ENCODE measurements at places on chromosomes 4 and X.

- DNase-seq, result peak; percentile 52
These were observed 56.6 kb upstream of the TMEM184C start for GRCh38 chr4:147560625-147561024.

- no peak for DNase-seq
These were observed 185.3 kb downstream of the MID1IP1 start for GRCh38 chrX:38986586-38986985.

GRCh38 chrX:12118134-12118533 is 20.1 kb upstream of the FRMPD4 start:
- peak; percentile 67 for DNase-seq

DNA sequence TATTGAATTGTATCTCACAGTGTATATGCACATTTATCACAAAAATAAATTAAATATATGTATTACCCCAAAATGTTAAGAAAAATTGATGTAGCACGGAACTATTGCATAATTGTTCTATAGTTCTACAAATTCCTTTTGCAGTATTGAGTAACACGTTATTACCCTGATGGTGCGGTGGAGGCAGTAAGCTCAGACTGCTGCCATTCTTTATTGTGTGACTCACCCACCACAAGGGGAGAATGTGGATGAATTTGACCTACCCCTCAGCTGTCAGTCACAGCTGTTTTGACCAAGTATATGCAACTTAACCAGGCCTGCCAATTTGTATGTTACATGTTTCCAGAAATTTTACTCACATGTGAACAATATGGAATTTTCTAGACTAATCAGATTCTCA is 506.6 kb downstream of the SH3BGRL start:
- no peak for DNase-seq

DNA sequence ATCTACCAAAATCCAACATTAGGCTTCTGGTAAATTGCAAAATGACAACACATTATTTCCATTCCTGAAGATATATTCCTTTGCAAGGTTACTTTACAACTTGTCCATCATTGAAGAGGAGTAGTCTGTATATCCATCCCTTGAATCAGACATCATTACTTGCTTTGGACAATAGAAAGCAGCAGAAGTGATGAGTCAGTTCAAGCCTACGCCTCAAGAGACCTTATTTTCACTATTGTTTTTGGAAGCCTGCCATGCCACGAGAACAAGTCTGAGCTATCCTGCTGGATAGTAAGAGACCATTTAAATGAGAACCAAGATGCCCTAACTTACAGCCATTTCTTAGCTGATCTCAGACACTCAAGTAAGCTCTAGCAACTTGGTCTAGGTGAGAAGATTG is 246.0 kb upstream of the HHIP start:
- DNase-seq, result peak; percentile 68

DNA sequence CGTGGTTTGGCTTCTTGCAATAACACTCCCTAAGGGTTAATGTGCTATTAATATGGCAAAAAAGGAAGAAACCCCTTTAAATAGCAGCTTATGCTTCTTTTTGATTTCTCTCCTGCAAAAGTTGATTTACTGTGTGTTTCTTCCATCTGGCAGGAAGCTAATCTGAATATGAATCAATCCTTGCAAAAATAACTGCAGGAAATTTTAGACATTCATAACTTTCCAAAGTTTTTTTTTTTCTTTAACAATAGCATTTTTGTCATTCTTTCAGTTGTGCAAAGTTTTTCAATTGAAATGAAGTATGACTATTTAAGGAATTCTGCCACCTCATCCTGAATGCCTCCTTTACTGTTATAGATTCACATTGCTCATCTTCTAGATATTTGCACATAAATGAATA is 115.6 kb downstream of the SPANXA1 start:
- peak; percentile 74 for DNase-seq

DNA sequence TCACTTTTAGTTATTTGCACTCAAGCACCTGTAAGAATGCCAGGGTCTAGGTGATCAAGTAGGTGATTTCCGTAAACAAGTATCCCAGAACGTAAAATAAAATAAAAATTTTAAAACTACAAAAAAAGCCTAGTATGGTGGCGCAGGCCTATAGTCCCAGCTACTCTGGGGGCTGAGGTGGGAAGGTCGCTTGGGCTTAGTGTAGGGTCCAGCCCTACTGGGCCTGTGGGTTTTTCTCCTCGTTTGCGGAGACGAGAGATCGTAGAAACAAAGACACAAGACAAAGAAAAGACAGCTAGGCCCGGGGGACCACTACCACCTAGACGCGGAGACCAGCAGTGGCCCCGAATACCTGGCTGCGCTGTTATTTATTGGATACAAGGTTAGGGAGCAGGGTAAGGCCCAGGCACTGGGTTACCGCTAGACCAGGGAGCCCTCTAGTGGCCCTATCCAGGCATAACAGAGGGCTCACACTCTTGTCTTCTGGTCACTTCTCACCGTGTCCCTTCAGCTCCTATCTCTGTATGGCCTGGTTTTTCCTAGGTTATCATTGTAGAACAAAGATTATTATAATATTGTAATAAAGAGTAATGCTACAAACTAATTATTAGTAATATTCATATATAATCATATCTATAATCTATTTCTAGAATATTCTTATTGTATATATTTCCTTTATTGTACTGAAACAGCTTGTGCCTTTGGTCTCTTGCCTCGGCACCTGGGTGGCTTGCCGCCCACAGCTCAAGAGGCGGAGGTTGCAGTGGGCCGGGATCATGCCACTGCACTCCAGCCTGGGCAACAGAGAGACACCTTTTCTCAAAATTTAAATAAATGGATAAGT is 38.4 kb downstream of the SAGE1 start:
- peak; percentile 40 for DNase-seq

GRCh38 chrX:43551590-43551989 is 104.5 kb upstream of the MAOA start:
- no peak for DNase-seq

- no peak for DNase-seq
These were observed 148.8 kb downstream of the APBB2 start for GRCh38 chr4:41065434-41066006.

DNA sequence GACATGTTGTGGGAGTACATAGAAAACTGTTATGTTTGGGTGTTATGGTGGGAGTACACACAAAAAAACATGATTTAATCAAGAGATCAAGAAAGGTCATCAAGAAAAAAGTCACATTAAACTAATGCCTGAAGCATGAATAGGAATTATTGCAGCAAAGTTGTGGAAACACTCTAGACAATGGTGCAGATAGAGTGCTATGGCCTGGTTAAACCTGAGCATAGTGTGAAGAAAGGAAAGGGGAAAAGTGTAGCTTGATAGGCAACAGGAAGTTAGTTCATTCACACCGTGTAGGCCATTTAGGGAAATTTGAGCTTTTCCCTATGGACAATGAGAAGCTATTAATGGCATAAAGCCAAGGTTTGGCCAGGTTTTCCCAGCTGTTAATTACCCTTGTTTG is 162.1 kb upstream of the EMCN start:
- DNase-seq, result no peak

- no peak for DNase-seq
These were observed 18.6 kb downstream of the PI4K2B start for GRCh38 chr4:25252230-25253070.

- DNase-seq, result no peak
These were observed 47.5 kb upstream of the SCRG1 start for GRCh38 chr4:173446416-173446815.

GRCh38 chr4:140130677-140131076 is 23.3 kb downstream of the MAML3 start:
- DNase-seq, result peak; percentile 51

DNA sequence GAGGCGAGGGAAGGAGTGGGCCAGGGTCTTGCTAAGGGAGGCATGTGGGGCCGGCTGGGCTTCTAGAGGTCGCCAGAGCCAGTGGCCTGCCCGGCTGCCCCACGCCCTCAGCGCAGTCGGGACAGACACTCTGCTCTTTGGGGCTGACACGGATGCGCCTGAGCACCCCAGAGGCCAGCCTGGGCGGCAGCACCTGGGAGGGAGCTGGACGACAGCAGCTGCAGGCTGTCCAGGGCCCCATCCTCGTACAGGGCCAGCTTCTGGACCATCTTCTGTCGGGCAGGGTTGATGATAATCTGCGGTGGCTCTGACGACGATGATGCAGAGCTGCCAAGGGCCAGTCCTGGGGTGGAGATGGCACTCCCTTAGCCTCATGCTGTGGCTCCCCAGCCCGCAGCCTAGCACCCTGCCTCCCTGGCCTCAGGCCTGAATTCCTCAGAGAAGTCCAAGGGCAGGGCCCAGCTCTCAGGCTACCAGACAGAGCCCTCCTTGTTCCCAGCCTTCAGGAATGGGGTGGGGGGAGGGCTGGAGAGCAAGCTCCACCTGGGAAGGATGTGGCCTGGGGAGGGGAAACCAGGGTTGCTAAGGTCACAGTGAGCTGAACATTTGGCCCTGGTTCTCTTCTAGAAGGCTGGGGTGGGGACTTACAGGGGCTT is 7.2 kb downstream of the IRAK1 start:
- no peak for DNase-seq

DNA sequence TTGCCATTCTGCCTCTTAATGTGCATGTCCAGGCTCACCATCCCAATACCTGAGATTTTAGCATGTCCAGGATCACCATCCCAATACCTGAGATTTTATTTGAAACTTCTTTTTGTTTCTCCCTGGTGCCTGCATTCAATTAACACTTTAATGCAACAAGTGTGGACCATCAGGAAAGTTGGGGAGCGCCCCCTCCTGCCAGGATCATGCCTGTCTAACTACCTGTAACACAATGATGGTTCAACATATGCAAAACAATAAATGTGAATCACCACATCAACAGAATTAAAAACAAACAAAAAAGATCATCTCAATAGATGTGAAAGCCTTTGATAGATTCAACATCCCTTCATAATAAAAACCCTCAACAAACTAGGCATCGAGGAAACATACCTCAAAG is 1359.5 kb upstream of the DIAPH2 start:
- DNase-seq, result no peak

GRCh38 chrX:16869393-16870094 is 618 bp downstream of the RBBP7 start:
- peak; percentile 48 for DNase-seq

DNA sequence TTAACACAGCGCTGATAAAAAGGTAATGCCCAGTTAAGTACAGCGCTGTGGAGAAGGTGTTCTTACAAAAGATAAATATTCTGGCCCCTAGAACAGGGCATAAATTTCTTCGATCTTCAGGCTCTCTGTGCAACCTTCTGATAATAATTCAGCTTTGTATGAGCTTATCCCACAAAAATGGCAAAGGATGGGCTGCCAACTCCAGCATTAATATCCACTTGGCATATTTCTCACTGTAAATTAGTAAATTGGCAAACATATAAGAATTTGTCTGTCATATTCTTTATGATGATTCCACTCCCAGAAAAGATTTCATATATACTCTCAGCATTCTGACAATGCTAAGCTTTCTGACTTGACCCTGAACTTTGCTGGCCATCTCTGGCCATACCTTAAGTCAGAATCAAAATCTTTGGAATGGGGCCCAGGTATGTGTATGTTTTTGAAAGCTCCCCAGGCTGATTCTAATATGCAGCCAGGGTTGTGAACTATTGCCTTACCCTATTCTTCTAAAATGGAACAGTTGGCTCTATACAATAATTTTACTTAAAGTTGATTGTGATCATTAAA is 134.8 kb downstream of the FRYL start:
- no peak for DNase-seq

GRCh38 chr4:91600301-91600700 is 703.5 kb upstream of the GRID2 start:
- DNase-seq, result no peak

DNA sequence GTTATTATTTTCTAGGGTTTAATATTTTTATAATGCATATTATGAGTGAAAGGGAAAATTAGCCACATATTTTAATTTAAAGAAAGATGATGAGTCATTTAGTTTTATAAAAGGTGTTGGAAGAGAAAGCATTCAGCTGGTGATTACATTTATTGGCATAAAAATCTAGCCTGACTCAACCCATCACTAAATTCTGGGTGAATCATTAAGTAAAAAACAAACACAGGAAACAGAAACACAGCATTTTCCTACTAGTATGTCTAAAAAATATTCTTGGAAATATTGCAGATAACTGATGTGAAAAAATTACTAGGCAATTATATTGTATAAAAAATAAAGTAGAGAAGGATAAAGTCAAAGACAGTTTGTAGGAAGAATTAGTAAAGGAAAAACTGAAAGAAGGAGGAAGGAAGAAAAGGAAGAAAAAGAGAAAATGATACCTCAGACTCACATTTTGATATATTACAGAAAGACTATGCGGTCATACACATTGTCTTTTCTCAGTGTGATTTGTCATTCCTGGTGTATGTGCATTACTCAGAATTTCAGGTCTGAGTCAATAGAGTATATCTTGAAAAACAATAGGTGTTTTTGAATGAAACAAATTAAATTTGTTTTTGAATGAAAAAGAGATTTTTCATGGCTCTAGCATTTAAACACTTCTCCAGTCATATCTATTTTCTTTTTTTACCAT is 48.0 kb upstream of the SPOCK3 start:
- no peak for DNase-seq

DNA sequence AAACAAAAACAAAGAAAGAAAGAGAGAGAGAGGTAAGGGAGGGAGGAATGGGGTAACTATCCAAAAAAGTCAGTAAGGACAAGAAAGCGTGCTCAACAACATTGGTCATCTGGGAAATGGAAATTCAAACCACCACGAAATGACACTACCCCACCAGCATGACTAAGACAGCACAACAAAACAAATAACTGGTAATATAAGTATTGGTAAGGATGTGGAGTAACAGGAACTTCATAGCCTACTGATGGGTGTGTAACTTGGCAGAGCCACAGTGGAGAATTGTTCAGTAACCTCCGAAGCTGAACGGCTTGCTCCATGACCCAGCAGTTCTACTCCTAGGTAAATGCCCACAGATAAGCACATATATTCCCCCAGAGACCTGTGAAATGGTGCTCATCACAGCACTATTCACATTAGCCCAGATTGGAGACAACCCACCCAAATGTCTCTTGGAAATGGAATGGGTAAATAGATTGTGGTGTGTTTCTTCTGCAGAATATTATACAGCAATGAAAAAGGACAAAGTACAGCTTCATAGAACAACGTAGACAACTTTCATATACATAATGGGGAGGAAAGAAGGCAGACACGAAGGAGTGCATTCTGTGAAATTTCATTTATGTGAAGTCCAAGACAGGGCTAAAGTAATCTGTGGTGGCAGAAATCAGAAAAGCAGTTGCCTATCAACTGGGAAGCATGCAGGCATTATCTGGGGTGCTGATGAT is 95.5 kb upstream of the ATP6AP2 start:
- no peak for DNase-seq

- peak; percentile 45 for DNase-seq
These were observed 25.9 kb downstream of the CFAP299 start for GRCh38 chr4:80361329-80361900.

DNA sequence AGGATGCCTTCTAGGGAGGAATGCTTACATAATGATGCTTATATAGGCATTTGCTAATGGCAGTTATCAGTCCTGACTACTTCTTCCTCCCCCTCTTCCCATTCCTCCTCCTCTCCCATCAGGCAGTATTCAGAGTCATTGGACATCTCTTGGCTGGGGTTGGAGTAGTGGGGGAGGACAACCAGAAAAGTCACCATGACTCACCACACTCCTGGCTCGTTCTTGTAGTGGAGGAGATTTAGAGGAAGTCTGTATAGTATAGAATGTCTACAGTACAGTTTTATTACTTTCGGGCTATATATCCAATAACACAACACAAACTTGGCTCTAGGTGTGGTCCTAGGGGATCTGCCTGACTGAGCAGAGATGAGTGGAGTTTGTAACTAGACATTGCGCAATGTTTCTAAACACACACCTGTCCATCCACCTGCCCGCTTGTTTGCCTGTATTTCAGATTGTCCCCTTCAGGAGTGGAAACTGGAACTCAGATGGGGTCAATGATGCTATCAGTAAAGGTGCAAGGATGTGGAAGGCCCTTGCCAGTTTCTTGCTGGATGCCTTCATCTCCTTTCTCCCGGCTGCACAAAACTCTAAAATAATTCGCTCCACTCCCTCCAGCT is 27.9 kb upstream of the KIAA1210 start:
- DNase-seq, result peak; percentile 48

GRCh38 chr4:90474484-90474883 is 347.3 kb downstream of the CCSER1 start:
- no peak for DNase-seq

Measured in EH (cell line).